Type B pancreatic cell (in vitro differentiated cells): ENCODE measurements at places on chromosomes 13 and 19. TPM values are rescaled to one million over a fixed set of nuclear protein-coding genes. Genes with fewer than 3 reads are reported as not detected.
A peak's percentile ranks its signal among the peaks of the same experiment; 100 is the strongest.

Gene SUGT1
- 45.9 and 56.8 TPM in 2 replicates for total RNA-seq

DNA sequence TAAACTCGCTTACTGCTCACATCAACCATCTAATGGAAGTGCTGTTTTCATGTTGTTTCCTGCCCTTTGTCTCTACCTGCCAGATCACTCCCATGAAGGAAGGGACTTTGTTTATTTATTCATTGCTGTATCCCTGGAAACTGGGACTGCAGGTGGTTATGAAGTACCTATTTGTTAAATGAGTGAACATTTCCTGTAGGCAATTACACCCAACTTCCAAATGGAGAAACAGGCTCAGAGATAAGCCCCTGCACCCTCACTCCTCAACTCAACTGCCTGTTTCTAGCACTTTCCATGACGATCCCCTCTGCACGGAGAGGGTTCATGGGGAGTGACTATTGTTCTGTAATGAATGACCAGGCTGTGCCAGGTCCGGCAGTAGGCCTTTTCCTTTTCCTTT lies 1.9 kb upstream of the SELENOW start:
- peaks cover 14% of the 10 kb centered on the region for H3K4me1 ChIP-seq
- H3K36me3 ChIP-seq, result peaks cover 5% of the 10 kb centered on the region
- H3K4me3 ChIP-seq, result peak overlapping the region; percentile 58
- DNase-seq, result no peak
- peak overlapping the region; percentile 66 for H3K27ac ChIP-seq

- H3K27me3 ChIP-seq, result no peaks in the 10 kb centered on the region
- no peak overlapping the region for H3K27ac ChIP-seq
- DNase-seq, result no peak
These were observed 6.1 kb downstream of the SAFB start for GRCh38 chr19:5628919-5629481.

- H3K27ac ChIP-seq, result no peak overlapping the region
- peaks cover 3% of the 10 kb centered on the region for H3K4me1 ChIP-seq
- H3K27me3 ChIP-seq, result no peaks in the 10 kb centered on the region
These were observed 20.4 kb downstream of the MISP start for GRCh38 chr19:771332-771785.

DNA sequence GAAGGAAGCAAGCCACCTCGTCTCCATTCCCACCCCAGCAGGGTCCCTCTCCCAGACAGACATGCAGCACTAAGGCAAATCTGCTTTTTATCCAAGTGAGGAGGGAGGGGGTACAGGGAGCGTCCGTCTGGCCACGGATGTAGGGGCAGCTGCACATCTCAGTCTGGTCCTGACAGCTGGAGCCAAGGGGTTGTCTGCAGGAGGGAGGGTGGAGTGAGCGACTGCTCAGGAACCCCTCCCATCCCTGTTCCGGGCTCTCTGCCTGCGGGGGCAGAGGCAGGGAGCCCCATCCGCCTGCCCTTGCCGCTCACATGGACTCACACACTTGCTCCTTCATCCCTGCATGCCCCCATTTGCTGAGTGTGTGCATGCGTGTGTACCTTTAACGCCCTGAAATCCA lies 2.5 kb downstream of the TMEM190 start:
- peak overlapping the region; percentile 23 for H3K4me3 ChIP-seq
- H3K4me1 ChIP-seq, result peaks cover 5% of the 10 kb centered on the region
- no peak for DNase-seq
- peaks cover 5% of the 10 kb centered on the region for H3K36me3 ChIP-seq

- H3K36me3 ChIP-seq, result no peaks in the 10 kb centered on the region
- H3K27ac ChIP-seq, result no peak overlapping the region
- DNase-seq, result no peak
- no peaks in the 10 kb centered on the region for H3K27me3 ChIP-seq
- no peak overlapping the region for H3K4me3 ChIP-seq
- H3K4me1 ChIP-seq, result peaks cover 8% of the 10 kb centered on the region
These were observed 5.2 kb downstream of the UBXN6 start for GRCh38 chr19:4452230-4452990.

DNA sequence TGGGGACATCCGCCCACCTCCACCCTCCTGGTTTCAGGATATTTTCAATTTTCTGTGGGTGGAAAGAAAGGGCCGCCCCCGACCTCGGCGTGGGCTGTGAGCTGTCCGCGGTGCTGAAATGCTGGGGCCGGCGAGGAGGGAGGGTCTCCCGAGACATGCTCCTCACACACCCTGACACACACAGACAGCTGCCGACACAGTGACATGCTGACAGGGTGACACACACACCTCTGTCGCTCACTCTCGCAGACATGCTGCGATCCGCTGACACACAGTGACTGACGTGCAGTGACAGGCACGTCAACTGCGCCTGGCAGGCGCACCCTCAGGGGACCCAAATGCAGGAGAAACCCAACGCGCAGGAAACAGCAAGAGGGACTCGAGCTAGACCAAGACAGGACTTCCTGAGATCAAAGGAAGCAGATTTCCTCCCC lies 25.1 kb upstream of the MEIS3 start:
- H3K36me3 ChIP-seq, result no peaks in the 10 kb centered on the region
- H3K27me3 ChIP-seq, result peaks cover 86% of the 10 kb centered on the region
- peaks cover 9% of the 10 kb centered on the region for H3K4me1 ChIP-seq
- H3K27ac ChIP-seq, result no peak overlapping the region
- no peak for DNase-seq
- H3K4me3 ChIP-seq, result no peak overlapping the region

Gene SIAH3
- 0.05 and 0.53 TPM in 2 replicates for total RNA-seq

GRCh38 chr13:69872321-69873047 lies 235.1 kb upstream of the ATXN8OS start:
- no peak overlapping the region for H3K27ac ChIP-seq
- no peaks in the 10 kb centered on the region for H3K27me3 ChIP-seq
- no peak overlapping the region for H3K4me3 ChIP-seq
- H3K36me3 ChIP-seq, result no peaks in the 10 kb centered on the region
- no peak for DNase-seq
- H3K4me1 ChIP-seq, result no peaks in the 10 kb centered on the region

DNA sequence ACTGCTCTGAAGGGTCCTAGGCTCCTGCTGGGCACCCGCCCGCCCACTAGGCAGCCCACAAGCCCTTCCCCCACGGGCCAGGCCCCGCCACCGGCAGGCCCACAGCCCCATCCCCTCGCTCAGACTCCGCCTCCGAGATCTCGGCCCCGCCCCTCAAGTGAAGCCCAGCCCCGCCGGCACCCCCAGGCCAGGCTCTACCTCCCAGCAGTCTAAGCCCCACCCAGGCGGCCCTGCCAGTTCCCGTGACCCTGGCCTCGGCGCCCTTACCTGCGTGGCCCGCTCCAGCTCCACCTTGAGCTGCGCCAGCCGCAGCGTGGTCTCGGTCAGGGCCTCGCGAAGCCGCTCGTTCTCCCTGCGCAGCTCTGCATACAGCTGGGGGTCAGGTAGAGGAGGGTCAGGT lies 16.3 kb downstream of the EPS8L1 start:
- peaks cover 16% of the 10 kb centered on the region for H3K27me3 ChIP-seq
- H3K4me3 ChIP-seq, result no peak overlapping the region
- H3K4me1 ChIP-seq, result peaks cover 22% of the 10 kb centered on the region

GRCh38 chr13:95360464-95361097 lies 59.3 kb upstream of the ABCC4 start:
- no peaks in the 10 kb centered on the region for H3K36me3 ChIP-seq
- DNase-seq, result no peak
- H3K4me3 ChIP-seq, result peak overlapping the region; percentile 44
- peaks cover 6% of the 10 kb centered on the region for H3K4me1 ChIP-seq
- no peak overlapping the region for H3K27ac ChIP-seq

Gene SEMA6B
- total RNA-seq, result 1.7 and 9.5 TPM in 2 replicates

Gene NTF4
- total RNA-seq, result 3.9 and 5.2 TPM in 2 replicates

DNA sequence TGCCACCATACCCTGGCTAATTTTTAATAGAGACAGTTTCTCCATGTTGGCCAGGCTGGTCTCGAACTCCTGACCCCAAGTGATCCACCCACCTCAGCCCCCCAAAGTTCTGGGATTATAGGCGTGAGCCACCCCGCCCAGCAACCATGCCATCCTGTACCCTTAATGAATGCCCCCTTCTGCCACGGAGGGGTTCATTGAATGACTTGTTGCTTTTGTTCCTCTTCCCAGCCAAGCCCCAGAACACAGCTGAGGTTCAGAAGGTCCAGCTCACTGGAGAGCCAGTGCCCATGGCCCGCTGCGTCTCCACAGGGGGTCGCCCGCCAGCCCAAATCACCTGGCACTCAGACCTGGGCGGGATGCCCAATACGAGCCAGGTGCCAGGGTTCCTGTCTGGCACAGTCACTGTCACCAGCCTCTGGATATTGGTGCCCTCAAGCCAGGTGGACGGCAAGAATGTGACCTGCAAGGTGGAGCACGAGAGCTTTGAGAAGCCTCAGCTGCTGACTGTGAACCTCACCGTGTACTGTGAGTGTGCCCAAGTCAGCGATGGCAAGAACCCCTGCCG lies 6.0 kb downstream of the PVR start:
- no peak overlapping the region for H3K4me3 ChIP-seq
- no peak for DNase-seq
- peaks cover 5% of the 10 kb centered on the region for H3K4me1 ChIP-seq
- H3K27me3 ChIP-seq, result no peaks in the 10 kb centered on the region
- H3K36me3 ChIP-seq, result peaks cover 22% of the 10 kb centered on the region

- no peak overlapping the region for H3K27ac ChIP-seq
- H3K4me1 ChIP-seq, result peaks cover 20% of the 10 kb centered on the region
- peaks cover 15% of the 10 kb centered on the region for H3K36me3 ChIP-seq
- no peak for DNase-seq
- no peaks in the 10 kb centered on the region for H3K27me3 ChIP-seq
These were observed 36.8 kb downstream of the MIPEP start for GRCh38 chr13:23852351-23852750.

DNA sequence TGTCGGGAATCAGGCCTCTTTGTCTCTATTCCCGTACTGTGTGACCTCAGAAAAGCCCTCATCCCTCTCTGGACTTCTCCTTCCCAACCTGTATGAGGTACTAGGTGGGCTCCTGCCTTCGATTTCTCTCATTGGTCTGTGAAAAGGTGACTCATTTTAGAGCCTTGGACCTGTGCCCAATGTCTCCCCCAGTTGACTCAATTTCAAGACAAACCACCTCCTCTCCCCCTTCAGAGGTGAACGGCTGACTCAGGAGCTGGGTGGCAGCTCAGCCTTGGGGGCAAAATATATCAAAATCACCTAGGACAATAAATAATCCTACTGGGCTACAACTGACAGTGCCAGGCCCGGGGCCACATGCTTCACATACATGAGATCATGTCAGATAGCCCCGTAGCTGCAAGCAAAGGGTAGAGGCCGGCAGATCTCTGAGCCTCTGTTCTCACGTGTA lies 630 bp downstream of the COQ8B start:
- DNase-seq, result no peak
- peak overlapping the region; percentile 100 for H3K27ac ChIP-seq
- peaks cover 34% of the 10 kb centered on the region for H3K4me1 ChIP-seq
- peak overlapping the region; percentile 96 for H3K4me3 ChIP-seq
- H3K36me3 ChIP-seq, result peaks cover 21% of the 10 kb centered on the region

GRCh38 chr13:103055166-103055565 lies 11.1 kb downstream of the SLC10A2 start:
- no peak for DNase-seq
- H3K4me1 ChIP-seq, result no peaks in the 10 kb centered on the region
- no peak overlapping the region for H3K4me3 ChIP-seq
- no peaks in the 10 kb centered on the region for H3K27me3 ChIP-seq
- no peak overlapping the region for H3K27ac ChIP-seq
- H3K36me3 ChIP-seq, result peaks cover 4% of the 10 kb centered on the region

DNA sequence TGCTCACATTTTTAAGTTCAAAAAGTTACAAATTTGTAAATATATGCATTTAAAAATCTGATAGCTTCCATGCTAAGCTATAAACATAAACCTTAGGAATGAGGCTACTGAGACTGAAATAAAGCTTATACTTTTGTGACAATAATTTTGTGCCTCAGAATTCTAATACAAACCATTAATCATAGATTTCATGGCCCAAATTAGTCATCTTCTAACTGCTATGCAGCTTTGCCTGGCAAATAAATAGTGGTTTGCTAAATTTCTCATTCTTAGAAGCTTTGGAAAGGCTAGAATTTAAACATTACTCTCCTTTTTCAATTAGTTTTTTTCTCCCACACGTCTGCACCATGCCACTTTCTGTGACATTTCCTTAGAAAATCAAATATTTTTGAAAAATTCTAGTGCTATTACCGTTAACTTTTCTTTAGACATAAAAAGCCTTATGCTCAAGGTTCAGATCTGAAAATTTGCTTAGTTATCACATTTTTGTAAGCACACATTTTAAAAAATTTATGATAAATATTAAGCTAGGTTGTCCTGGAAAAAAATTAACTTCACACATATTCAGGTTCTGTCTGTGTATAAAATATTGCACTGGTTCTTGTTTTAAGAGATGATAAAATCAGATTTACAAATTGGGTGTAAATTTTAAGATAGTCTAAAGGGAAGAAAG lies 46.9 kb downstream of the FNDC3A start:
- H3K27me3 ChIP-seq, result no peaks in the 10 kb centered on the region
- no peaks in the 10 kb centered on the region for H3K4me1 ChIP-seq
- H3K27ac ChIP-seq, result no peak overlapping the region
- DNase-seq, result no peak
- H3K4me3 ChIP-seq, result no peak overlapping the region

- no peak overlapping the region for H3K27ac ChIP-seq
- H3K27me3 ChIP-seq, result no peaks in the 10 kb centered on the region
- H3K4me1 ChIP-seq, result peaks cover 11% of the 10 kb centered on the region
These were observed 5.9 kb downstream of the ZSCAN22 start for GRCh38 chr19:58332697-58333096.

GRCh38 chr13:20182231-20182846 lies 10.4 kb downstream of the GJB2 start:
- no peak for DNase-seq
- peaks cover 24% of the 10 kb centered on the region for H3K27me3 ChIP-seq
- no peaks in the 10 kb centered on the region for H3K4me1 ChIP-seq
- no peaks in the 10 kb centered on the region for H3K36me3 ChIP-seq

GRCh38 chr19:7294558-7295212 lies 471 bp upstream of the INSR start:
- H3K4me3 ChIP-seq, result peak overlapping the region; percentile 84
- no peaks in the 10 kb centered on the region for H3K36me3 ChIP-seq
- H3K4me1 ChIP-seq, result peaks cover 19% of the 10 kb centered on the region
- H3K27ac ChIP-seq, result peak overlapping the region; percentile 77
- H3K27me3 ChIP-seq, result peaks cover 6% of the 10 kb centered on the region

GRCh38 chr19:56076498-56076897 lies 44.6 kb downstream of the ZNF787 start:
- DNase-seq, result no peak
- peaks cover 19% of the 10 kb centered on the region for H3K27me3 ChIP-seq
- H3K4me1 ChIP-seq, result peaks cover 9% of the 10 kb centered on the region
- no peaks in the 10 kb centered on the region for H3K36me3 ChIP-seq

Gene EPS8L1
- 54.0 and 116 TPM in 2 replicates for total RNA-seq

GRCh38 chr19:3649888-3650287 lies 23.3 kb upstream of the CACTIN start:
- no peak for DNase-seq
- no peak overlapping the region for H3K27ac ChIP-seq
- H3K27me3 ChIP-seq, result no peaks in the 10 kb centered on the region
- no peaks in the 10 kb centered on the region for H3K4me1 ChIP-seq
- no peak overlapping the region for H3K4me3 ChIP-seq

- DNase-seq, result no peak
- H3K36me3 ChIP-seq, result peaks cover 48% of the 10 kb centered on the region
- H3K4me3 ChIP-seq, result no peak overlapping the region
- peaks cover 14% of the 10 kb centered on the region for H3K4me1 ChIP-seq
- no peaks in the 10 kb centered on the region for H3K27me3 ChIP-seq
These were observed 18.8 kb downstream of the SMG9 start for GRCh38 chr19:43735957-43736356.
